T-helper 2 cell (primary cell): ENCODE measurements at places on chromosomes 12 and 14.

DNA sequence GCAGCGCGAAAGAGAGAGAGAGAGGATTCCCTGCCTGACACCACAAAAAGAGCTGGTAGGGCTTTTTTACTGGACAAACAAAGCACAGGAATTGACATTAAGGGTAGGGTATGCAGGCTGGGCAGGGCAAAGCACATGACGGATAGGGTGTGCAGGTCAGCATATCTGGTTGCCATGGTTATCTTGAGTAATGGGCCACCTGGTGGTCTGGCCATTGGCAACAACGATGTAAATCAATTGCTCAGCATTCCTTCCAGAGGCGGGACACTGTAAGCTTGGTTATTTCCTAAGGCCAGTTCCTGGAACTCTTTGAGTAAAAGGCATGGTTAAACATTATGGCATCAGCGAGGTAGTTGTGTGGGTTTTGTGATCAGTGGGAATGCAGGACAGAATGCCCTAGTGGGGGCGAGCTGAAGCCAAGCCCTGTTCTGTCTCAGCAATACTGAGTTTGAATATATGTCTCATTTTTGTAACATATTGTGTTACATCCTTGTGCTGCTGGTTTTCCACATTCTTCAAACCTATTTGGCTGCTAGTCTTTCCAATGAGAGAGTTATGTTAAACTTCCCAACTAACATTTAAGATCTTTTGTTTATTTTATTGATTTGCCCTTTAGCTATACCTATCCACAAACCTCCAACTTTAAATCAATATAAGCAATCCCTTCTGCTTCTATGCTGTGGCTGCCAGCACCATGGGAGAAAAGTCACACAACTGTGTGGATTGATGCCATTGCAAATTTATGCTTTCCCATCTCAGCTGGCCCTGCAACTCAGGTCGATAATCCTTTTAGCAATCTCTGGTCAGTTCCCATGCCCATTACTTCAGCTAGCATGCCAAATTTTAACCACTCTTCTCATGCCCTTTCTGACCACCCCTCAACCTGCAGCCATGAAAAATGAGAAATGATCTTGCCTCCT is 396.7 kb upstream of the PDE3A start:
- no peak for DNase-seq

DNA sequence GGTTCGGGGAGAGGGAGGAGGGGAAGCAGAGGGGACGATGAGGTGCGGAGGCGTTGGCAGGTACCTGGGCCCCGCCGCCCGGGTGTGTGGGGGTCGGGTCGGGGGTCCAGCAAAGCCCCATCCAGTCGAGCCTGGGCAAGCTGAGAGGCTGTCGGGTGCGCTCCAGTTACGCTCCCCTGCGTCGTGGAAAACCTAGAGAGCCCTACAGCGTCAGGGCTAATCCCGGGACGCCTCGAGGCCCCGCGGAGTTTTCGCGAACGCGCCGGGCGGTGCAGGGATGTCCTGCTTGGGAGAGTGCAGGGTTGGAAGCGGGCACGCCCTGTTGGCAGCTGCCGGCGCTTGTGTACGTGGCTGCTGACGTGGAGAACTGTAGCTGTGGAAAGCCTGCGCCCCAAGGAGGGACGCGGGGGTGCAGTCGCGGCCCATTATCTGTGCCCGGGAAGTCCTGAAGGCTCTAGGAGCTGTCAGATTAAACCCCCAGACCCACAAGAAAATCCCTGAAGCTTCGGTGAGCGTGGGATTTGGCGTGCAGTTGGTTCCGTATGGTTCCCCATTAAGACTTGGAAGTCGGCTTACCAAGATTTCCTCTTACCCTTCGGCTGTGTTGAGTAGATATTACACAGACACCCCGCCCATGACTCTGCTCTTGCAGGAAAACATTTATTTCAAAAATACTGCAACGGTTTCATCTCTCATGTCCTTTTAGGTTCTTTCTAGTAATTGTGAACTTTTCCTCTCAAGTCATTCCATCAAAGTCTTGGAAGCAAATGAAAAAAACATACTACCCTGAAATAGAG is 11.3 kb upstream of the SLC38A2 start:
- DNase-seq: peak; percentile 73

DNA sequence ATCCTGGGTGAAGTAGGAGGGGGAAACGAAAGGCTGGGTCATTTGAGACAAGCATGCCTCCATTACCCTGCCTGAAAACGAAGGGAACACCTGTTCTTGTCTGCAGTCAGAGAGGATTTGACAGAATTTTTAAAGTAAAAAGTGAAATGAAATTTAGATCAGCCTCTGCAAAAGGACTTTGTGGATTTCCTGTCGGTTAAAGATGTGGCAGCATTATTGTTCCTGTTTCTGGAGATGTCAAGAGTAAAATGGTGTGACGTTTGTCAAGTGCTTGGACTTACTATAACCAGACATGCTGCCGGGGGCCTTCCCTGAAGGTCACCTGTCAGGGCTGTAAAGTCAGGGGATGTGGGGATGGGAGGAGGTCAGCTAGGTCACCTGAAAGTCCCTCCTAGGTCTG is 32.0 kb downstream of the NRXN3 start:
- no peak for DNase-seq

- no peak for DNase-seq
Measured at GRCh38 chr14:100715332-100715731, 11.4 kb upstream of the DLK1 start.

- DNase-seq: no peak
Measured at GRCh38 chr12:52646613-52647012, 5.4 kb downstream of the KRT2 start.

- DNase-seq: no peak
Measured at GRCh38 chr12:75308279-75308678, 21.8 kb downstream of the CAPS2 start.

GRCh38 chr14:104926619-104927431 is 2.1 kb downstream of the PLD4 start:
- DNase-seq: peak; percentile 11

GRCh38 chr12:42716491-42716891 is 126.9 kb upstream of the PRICKLE1 start:
- DNase-seq: no peak

GRCh38 chr12:111063295-111064026 is 143.1 kb upstream of the MYL2 start:
- no peak for DNase-seq

GRCh38 chr12:25970082-25970481 is 11.6 kb downstream of the RASSF8 start:
- DNase-seq: no peak
